ENCODE measurements at places on chromosomes 5 and 9. TPM values are rescaled to one million over a fixed set of nuclear protein-coding genes. Genes with fewer than 3 reads are reported as not detected.

The GLT6D1 gene
- total RNA-seq = not detected

The HTR4 gene
- total RNA-seq = not detected

The DOCK8 gene
- 1.3 TPM for total RNA-seq

The SLC6A18 gene
- total RNA-seq = not detected

The DOCK2 gene
- total RNA-seq = 0.44 TPM

The IL9 gene
- total RNA-seq = not detected

The PFN3 gene
- not detected for total RNA-seq

The SH3GL2 gene
- not detected for total RNA-seq

The FGF1 gene
- total RNA-seq = under 0.01 TPM

The CKS2 gene
- total RNA-seq = 60.3 TPM

The S100Z gene
- total RNA-seq = not detected

The PTGES gene
- total RNA-seq = 0.44 TPM

All from lung microvascular endothelial cell (primary cell).